ENCODE measurements at places on chromosomes 5 and 9.

DNA sequence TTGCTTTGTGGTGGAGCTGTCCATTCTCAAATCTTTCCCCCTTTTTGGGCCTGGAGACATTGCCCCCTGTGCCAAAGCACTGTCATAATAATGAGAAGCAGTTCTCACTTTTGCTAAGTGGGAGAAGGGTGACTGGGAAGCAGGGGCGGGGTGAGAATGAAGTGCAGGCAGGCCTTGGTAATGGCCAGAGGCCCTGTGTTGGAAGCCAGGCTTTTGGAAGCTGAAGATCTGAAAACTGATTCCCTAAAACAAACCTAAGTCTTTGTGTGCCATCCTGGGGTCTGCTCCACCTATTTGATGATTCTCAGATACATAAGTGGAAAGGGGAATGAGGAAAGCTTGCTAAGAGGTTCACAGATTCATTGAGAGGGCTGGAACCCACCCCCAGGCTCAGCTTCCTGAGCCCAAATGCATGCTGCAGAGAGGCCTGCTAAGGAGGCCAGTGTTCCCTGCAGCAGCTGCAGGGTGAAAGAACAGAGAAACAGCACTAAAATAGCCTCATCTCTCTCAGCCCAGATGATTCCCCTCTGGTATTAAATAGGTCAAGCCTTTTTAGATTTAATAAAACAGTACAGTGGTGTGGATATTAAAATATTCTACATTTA lies 75.0 kb downstream of the NSG2 start:
- H3K36me3 ChIP-seq, result no peaks in the 10 kb centered on the region
- no peak overlapping the region for H3K27ac ChIP-seq
- no peak overlapping the region for H3K4me3 ChIP-seq
- no peak for DNase-seq
- H3K4me1 ChIP-seq, result no peaks in the 10 kb centered on the region
- no peaks in the 10 kb centered on the region for H3K27me3 ChIP-seq

GRCh38 chr5:181054138-181054537 lies 14.1 kb downstream of the BTNL9 start:
- no peaks in the 10 kb centered on the region for H3K36me3 ChIP-seq
- H3K4me3 ChIP-seq, result peak overlapping the region; percentile 62
- H3K4me1 ChIP-seq, result peaks cover 31% of the 10 kb centered on the region
- DNase-seq, result no peak

DNA sequence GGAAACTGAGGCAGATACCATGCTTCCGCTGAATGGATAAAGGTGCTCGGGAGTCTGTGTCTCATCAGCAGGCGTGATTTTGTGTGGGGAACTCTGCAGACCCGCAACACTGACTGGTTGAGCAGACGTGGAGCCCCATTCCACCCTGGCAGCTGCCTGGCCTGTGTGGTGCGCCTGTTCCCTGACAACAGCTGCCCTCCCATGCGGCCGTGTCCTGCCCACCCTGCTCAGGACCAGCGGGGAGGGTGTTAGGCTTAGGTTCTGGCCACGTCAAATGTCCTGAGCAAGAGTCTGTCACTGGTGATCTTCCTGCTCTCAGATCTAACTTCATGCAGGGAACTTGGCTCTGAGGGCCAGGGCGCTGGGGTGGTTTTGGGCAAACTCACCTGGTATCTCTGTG lies 417.7 kb upstream of the IRX4 start:
- DNase-seq, result no peak
- H3K27me3 ChIP-seq, result peaks cover 3% of the 10 kb centered on the region
- H3K4me3 ChIP-seq, result no peak overlapping the region
- H3K27ac ChIP-seq, result no peak overlapping the region

DNA sequence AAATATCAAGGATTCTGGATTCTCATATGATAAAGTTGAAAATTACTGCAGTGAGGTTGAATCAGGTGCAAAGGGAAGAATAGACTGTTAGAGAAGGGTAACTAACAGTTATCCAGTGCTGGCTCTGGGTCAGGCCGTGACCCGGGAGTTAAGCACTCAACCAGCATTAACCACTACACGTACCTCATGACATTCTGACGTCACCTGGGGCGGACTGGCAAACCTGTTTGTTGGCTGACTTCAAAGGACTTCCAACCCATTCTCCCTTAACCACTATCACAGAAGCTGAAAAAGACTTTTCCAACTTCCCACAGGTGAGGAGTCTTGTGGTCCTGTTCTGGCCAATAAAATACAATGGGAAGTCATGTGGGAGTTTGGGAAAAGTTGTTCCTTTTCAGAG lies 268.9 kb downstream of the ENC1 start:
- no peak overlapping the region for H3K27ac ChIP-seq
- H3K4me1 ChIP-seq, result peaks cover 14% of the 10 kb centered on the region
- no peaks in the 10 kb centered on the region for H3K27me3 ChIP-seq
- H3K36me3 ChIP-seq, result no peaks in the 10 kb centered on the region
- DNase-seq, result no peak
- H3K4me3 ChIP-seq, result no peak overlapping the region

- no peak for DNase-seq
- no peak overlapping the region for H3K4me3 ChIP-seq
- H3K27ac ChIP-seq, result no peak overlapping the region
- no peaks in the 10 kb centered on the region for H3K36me3 ChIP-seq
Observed at GRCh38 chr9:123662057-123662776, 267.7 kb downstream of the DENND1A start.

GRCh38 chr5:52771343-52772039 lies 16.2 kb upstream of the ITGA1 start:
- no peak overlapping the region for H3K4me3 ChIP-seq
- H3K4me1 ChIP-seq, result peaks cover 6% of the 10 kb centered on the region
- no peak for DNase-seq
- H3K36me3 ChIP-seq, result no peaks in the 10 kb centered on the region
- no peaks in the 10 kb centered on the region for H3K27me3 ChIP-seq

DNA sequence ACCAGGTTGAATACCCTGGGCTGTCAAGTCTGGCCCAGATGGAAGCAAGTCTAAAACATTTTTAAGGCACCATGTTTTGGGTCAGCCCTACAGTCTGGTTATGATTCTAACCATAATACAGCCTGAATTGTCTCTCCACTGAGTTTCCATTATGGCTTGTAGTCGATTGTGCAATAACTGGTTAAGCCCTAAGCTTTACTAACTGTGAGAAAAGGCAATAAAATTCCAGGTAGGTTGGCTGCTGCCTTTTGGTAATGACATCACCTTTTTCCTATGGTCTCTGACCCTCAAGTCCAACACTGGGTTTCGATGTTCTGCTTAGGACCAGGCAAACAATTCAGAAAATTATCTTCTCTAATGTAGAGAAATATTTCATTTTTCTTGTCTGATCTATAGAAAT lies 243.3 kb downstream of the ACTL7B start:
- no peaks in the 10 kb centered on the region for H3K4me1 ChIP-seq
- H3K27ac ChIP-seq, result no peak overlapping the region
- H3K4me3 ChIP-seq, result no peak overlapping the region

DNA sequence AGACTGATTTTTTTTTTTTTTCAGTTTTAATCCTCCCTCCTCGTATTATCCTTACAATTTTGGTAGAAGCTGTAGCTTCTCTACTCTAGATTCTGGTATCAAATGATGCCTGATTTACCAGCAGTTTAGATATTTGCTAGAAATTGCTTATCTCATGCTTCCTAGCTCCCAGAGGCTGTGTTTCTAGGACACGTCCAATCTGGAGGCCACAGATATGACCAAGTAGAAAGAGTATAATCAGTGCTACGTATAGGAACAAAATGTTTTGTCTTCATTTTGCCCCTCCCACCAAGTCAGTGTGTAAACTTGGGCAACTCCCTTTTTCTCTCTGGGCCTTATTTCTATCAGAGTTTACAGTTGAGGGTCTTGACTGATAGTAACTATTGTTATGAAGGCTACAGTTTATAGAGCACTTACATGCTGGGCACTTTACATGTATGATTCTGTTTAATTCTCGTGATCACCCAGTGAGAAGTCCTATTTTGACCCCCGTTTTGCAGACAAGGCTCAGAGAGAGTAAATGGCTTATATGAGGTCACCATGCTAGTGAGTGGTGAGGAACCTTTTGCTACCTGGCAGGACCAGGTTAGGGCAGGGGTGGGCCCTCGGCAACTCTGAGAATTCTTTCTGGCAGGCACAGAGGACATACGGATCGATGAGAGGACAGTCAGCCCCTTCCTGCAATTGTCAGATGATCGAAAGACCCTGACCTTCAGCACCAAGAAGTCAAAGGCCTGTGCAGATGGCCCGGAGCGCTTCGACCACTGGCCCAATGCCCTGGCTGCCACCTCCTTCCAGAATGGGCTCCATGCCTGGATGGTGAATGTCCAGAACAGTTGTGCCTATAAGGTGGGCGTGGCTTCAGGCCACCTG lies 7.6 kb downstream of the HDHD3 start:
- H3K36me3 ChIP-seq, result peaks cover 6% of the 10 kb centered on the region
- DNase-seq, result no peak
- H3K4me1 ChIP-seq, result no peaks in the 10 kb centered on the region
- H3K4me3 ChIP-seq, result no peak overlapping the region
- H3K27me3 ChIP-seq, result no peaks in the 10 kb centered on the region

DNA sequence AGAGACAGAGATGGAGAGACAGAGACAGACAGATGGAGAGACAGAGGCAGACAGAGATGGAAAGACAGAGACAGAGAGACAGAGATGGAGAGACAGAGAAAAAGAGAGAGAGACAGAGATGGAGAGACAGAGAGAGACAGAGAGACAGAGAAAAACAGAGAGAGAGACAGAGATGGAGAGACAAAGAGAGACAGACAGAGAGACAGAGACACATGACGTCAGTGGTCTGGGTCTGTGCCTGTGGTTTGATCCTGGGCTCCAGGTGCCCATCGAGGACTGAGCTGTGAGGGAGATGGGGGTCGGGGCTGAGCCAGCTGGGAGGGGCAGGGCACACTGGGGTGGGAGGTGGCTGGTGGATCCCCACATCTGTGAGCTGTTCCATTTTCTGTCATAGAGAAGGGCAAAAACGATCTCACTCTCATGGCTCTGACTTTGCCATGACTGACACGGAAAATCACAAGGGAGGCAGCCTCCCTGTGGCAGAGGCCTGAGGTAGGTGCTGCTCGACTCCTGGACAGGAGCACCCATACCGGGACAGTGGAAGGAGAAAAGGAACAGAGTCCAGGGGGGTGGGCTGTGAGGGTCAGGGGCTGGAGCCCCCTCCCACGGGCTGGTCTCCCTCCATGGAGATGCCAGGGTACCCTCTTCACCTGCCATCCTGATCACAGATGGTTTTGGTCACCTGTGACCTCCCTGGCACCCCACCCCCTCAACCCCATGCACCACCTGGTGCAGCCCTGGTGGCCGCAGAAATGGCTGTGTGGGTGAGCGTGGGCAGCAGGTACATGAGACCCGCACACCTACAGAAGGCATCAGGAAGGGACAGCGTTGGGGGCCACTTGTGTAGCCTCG lies 28.8 kb downstream of the GLT6D1 start:
- H3K4me3 ChIP-seq, result no peak overlapping the region
- DNase-seq, result no peak
- no peak overlapping the region for H3K27ac ChIP-seq
- H3K27me3 ChIP-seq, result peaks cover 16% of the 10 kb centered on the region

GRCh38 chr5:82901281-82901888 lies 175.8 kb downstream of the TMEM167A start:
- H3K4me3 ChIP-seq, result no peak overlapping the region
- no peak for DNase-seq

DNA sequence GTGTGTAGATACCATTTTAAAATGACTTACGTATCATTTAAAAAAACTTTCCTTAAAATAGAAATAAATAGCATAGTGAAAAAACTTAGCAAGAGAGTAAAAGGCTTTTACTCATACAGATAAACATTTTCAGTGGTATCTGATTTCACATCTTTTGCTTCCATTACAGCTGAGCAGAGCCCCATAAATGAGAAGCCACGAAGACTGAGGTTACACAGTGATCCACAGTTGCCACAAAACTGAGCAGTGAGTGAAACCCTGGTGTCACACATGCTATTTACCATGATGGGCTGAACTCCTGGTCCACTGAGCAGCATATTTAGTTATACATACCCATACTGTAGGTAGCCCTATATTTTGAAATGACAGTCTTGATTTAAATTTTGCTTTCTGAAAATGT lies 401.2 kb downstream of the KIAA0825 start:
- H3K36me3 ChIP-seq, result no peaks in the 10 kb centered on the region
- DNase-seq, result no peak
- no peaks in the 10 kb centered on the region for H3K27me3 ChIP-seq
- H3K4me3 ChIP-seq, result no peak overlapping the region

DNA sequence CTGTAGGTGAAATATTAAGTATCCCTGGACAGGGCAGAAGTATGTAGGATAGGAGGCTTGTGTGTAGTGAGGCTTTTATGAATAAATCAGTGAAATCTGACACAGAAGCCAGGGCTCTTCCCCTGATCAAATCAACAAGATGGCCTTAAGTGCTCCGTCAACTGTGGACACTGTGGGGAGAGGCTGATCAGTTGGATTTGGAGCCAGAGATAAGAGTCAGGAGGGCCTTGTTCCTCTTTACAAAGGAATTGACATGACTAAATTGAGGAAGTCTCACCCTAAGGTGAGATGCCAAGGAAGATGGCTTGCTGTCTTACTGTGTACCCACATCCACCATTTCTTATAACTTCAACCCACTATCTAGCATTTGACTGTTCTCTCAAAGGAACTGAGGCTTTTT lies 91.6 kb upstream of the PRRC1 start:
- H3K4me3 ChIP-seq, result no peak overlapping the region
- DNase-seq, result no peak
- H3K4me1 ChIP-seq, result no peaks in the 10 kb centered on the region
- H3K36me3 ChIP-seq, result no peaks in the 10 kb centered on the region
- no peak overlapping the region for H3K27ac ChIP-seq

GRCh38 chr9:83670381-83670780 lies 37.4 kb downstream of the UBQLN1 start:
- H3K4me1 ChIP-seq, result peaks cover 11% of the 10 kb centered on the region
- no peaks in the 10 kb centered on the region for H3K27me3 ChIP-seq
- DNase-seq, result no peak
- peaks cover 63% of the 10 kb centered on the region for H3K36me3 ChIP-seq

DNA sequence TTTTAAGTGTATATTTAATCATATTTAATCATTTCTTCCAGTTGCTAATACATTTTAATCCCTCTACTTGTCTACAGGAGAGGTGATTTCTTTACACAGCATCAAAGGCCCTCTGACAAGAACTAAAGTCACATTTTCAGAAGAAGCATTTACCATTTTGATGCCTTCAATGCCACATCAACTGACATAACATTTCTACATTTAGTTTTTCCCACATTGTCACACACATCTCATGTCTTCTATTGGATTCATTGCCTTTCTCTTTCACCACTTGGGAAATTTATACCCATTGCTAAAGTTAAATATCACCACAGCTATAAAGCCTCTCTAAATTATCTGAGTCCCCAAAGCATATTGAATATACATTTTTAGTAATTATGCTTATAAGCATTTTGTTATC lies 1907.5 kb upstream of the CDH9 start:
- H3K27ac ChIP-seq, result no peak overlapping the region
- no peaks in the 10 kb centered on the region for H3K27me3 ChIP-seq
- H3K4me3 ChIP-seq, result no peak overlapping the region
- no peak for DNase-seq
- H3K36me3 ChIP-seq, result no peaks in the 10 kb centered on the region
